GM04503 (cell line): ENCODE measurements at places on chromosomes 7 and 10.

DNA sequence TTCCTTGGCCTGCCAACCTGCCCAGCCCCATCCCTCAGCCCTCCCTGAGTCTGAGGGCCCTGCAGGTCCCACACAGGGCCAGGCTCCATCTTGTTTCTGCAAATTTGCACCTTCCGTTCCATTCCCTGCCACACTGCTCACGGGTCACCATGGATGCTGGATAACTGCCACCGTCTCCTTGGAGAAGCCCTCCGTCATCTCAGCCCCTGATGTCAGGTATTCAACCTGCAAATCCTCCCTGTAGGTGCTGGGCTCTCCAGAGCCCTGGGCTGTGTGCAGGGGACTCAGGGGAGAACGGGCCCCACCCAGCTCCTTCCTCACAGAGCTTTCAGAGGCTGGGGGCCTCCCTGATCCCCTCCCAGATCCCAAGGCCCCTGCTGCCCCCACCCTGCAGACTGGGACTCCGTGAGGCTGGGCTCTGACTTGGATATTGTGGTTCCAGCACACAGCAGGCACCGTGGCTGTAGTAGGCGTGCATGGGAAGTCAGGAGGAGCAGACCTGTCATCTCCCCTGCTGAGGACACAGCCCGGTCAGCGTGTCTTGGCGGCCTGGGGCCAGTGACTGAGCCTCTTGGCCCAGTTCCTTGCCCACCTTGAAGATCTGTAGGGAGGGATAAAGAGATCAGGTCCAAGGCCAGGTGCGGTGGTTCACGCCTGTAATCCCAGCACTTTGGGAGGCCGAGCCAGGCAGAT lies 121.7 kb upstream of the TNRC18 start:
- DNase-seq: no peak

GRCh38 chr10:83515001-83515400 lies 624.3 kb upstream of the GHITM start:
- DNase-seq: no peak

DNA sequence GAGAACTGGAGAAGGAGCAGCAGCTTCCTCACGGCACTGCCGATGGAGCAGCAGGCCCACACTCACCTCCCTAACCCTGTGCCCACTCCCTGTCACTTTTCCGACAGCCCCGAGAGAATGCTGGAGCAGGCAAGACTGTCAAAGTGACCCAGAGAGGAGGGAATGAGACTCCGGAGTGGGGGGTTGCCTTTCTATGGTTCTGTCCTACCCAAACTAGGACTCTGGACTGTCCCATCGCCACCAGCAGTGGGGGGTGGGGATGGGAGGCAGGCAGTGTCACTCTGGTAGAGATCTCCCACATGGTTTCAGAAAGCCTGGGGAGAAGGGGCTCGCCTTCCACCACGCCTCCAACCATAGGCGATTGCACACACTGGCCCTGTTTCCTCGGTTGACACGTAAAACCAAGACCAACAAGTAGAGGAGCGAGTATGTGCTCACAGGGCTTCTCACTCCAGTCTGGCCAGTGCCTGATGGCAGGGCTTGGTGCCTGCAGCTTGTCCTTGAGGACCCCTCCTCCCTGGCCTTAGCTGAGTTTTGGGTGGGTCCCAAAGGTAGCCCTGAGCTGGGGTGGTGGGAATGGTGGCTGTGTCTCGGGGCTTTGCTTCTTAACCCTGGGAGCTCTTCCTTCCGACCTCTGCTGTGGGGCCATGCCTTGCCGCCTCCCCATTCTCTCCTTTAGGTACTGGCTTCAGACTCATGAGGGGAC lies 148.5 kb downstream of the PTPN20 start:
- DNase-seq: no peak

- DNase-seq: no peak
These were observed 50.9 kb downstream of the GALNT11 start for GRCh38 chr7:152076324-152076821.

DNA sequence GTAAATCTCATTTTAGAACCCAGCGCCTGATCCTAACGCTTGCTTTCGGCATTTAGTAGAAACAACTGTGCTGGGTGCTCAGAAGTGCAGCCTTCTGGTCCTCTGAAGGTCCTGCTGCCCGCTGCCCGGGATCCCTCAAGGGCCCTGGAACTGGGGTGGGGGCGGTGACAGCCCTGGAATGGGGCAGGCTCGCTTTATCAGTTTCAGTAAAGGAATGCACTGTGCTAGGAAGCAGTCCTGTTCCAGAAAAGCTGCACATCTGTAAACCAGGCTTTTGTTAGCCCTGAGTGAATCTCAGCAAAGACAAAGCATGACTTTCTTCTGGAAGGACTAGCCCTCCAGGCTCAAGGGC lies 254.6 kb downstream of the TNS3 start:
- DNase-seq: no peak
